ENCODE measurements at places on chromosomes 16 and 17. TPM values are rescaled to one million over a fixed set of nuclear protein-coding genes. Genes with fewer than 3 reads are reported as not detected.

The MMP2 gene
- total RNA-seq: 1,311 TPM

GRCh38 chr16:77913738-77914253, 108.6 kb upstream of the CLEC3A start:
- peak; percentile 23 for DNase-seq

- DNase-seq: no peak
Measured at GRCh38 chr17:1229349-1229899, 40.8 kb upstream of the BHLHA9 start.

- DNase-seq: peak; percentile 96
Measured at GRCh38 chr17:48483471-48484131, 47.2 kb downstream of the HOXB1 start.

- no peak for DNase-seq
Measured at GRCh38 chr17:14866266-14866665, 398.9 kb downstream of the PMP22 start.

The DLX4 gene
- total RNA-seq: not detected

The RILP gene
- total RNA-seq: 11.0 TPM

All from fibroblast of lung (primary cell).